ENCODE measurements at places on chromosomes 6 and 20.

- no peak for DNase-seq
Measured at GRCh38 chr20:62553136-62553837, 77.5 kb upstream of the GATA5 start.

DNA sequence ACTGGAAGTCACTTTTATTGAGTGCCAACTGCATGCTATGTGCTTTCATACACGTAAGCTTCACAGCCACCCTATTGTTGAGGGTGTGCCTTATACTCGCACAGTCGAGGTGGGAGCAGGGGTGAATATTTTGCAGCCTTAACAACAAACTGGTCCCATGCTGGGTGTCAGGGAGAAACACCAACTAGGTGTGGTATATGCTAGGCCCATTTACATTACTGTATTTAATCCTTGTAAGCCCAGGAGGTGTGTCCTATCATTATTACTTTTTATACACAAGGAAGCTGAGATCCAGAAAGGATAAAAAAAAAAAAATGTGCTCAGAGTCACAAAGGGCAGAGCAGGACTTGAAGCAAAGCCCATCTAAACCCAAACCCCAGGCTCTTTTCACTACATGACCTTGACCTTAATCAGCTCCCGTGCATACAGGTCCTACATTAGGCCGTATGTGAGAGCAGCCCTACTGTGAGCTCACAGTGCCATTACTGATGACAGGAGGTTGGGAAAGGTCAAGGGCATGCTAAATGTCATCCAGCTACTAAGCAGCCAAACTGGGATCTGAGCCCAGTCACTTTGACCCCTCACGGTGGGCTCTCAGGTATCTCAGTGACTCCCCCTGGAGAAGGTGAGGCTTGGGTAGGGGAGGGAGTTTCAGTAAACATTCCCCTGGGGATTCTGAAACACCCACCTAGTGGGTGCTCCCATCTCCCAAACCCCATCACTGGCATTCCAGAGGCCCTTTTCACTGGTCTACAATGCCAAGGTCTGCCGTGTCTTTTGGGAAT, 61.7 kb downstream of the BFSP1 start:
- no peak for DNase-seq

DNA sequence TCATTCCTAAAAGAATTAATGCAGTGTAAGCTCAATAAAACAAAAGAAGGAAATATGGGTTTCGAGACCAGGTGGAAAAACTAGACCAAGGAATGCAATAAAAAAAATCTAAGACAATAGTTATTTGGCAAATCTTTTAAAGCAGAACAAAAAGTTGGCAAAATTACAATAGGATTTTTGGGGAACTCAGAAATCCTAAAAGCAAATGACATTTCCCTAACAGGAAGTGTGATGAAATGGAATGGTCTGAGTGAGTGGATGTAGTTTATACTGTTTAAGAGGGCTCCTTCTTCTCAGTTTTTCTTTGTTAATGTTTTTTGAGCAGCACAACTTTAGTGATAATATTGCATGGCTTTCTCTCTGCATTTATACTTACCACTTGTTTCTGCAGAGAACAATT, 190.0 kb downstream of the PLCB4 start:
- no peak for DNase-seq

- peak; percentile 4 for DNase-seq
Measured at GRCh38 chr20:35462351-35462750, 7.0 kb downstream of the CEP250 start.

GRCh38 chr20:45523821-45524220, 8.4 kb upstream of the SPINT3 start:
- no peak for DNase-seq

DNA sequence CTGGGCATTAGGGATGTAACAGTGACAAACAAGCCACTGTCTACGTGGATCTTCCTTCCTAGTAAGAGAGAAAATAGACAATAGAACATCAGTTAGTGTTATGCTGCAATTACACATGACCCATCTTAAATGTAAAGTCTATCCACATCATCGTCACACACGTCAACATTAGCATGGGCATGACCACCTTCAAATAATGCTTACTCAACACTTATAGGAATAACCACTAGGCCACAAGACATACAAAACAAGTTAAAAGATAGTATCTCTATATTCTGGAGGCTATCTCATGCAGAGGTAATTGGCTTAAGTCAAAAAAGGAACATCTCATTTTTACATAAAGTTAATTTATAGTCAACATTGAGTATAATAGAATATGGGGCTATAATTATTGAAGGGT, 156.5 kb downstream of the MOXD1 start:
- DNase-seq = no peak

- DNase-seq = no peak
Measured at GRCh38 chr6:168040856-168041496, 38.0 kb downstream of the FRMD1 start.

GRCh38 chr20:40503119-40503518, 185.9 kb downstream of the MAFB start:
- no peak for DNase-seq

DNA sequence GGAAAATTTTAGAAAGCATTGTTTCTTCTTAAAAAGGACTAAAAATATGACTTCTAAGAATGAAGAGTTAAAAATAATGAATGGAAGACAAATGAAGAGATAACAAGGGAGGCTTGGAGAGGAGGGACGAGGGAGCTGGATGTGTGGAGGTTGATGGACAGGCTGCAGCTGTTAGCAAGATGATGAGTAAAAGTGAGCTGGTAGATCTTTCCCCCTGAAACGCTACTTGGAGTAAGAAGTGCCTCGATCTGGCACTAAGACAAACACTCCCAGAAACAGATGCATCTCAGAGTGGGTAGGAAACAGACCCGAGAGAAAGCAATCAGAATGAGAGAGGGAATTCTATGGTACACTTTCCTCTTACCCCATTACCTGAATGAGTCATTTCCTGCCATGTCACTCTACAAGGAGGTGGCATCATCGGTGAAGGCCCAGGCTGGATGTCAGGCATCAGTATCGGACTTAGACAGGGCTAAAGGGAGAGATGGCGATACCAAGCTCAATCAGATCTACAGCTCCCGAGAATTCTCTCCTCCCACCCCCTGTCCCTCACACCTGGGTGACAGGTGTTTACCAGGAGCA, 154.1 kb upstream of the BMP2 start:
- DNase-seq = no peak

DNA sequence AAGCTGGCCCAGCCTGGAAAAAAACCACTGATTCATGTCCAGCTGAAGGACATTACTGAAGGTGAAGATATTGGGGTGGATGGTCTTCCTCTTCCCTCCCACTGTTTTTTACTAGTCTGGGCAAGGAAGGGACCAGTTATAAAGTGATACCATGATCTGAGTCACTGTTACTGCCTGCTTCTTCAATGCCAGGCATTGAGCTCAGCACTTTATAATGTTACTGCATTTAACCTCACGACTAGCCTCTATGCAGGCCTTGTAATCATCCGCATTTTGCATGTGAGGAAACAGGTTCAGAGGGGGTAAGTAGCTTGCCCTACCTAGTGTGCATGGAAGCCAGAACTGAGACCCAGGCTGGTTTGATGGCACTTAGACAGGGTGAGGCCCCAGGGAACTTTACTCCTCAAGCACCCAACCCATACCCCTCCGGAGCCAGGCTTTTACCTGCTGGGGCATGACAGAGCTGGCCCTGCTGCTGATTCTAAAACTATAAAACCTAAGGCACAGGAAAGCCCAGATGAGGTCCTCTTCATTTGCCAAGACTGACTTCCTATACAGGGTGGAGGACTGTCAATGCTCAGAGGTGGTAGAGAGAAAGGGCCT, 11.0 kb upstream of the KCNK5 start:
- DNase-seq = no peak

DNA sequence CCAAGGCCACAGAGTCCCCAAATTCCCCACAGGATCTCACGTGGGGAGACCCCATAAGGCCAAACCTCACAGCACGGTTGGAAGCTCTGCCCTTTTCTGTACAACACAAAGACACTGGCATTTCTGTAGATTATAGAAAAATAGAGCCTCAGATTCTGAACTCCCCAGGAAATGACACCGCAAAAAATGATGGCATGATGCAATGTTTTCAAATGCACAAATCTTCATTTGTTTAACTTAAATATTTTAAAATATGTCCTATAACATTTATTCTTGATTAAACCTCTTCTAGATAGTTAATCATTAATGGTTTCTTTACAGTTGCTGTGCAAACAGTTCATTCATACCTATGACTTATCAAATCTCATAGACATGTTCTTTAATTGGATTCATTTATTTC, 33.8 kb downstream of the SIM1 start:
- no peak for DNase-seq

GRCh38 chr6:111573892-111574797, 31.5 kb downstream of the TRAF3IP2 start:
- no peak for DNase-seq

- DNase-seq = no peak
Measured at GRCh38 chr20:22823119-22823518, 212.0 kb upstream of the SSTR4 start.

DNA sequence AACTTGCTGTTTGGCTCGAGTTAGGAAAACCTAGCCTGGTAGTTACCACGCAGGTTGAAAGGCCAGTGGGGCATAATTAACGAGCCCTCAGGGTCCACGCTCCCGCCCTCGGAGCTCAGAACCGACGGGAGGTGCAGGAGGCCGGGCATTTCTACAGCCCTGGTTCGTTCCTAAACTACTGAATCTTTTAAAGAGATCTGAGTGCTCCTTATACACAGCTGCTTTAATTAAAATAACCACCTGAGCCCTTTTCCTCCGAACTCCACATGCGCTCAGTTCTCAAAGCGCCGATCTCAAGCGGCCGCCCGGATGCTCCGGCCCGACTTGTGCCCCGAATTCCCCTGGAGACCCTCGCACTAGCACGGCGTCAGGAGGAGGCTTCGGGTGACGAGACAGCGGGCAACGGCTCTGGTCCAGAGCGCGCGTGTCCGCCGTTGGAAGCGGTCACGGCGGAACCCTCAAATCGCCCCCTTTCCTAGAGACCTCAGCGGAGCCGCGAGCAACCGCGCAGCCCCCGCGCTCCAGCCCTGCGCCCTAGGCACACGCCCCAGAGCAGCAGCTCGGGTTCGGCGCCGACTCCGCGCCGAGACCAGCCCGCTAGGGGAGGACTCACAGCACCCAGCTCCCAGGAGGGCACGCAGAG, 397 bp downstream of the WDR27 start:
- DNase-seq = no peak

- DNase-seq = no peak
Measured at GRCh38 chr6:11008821-11009220, 35.3 kb downstream of the ELOVL2 start.

GRCh38 chr6:89944181-89944755, 50.0 kb downstream of the GJA10 start:
- no peak for DNase-seq

DNA sequence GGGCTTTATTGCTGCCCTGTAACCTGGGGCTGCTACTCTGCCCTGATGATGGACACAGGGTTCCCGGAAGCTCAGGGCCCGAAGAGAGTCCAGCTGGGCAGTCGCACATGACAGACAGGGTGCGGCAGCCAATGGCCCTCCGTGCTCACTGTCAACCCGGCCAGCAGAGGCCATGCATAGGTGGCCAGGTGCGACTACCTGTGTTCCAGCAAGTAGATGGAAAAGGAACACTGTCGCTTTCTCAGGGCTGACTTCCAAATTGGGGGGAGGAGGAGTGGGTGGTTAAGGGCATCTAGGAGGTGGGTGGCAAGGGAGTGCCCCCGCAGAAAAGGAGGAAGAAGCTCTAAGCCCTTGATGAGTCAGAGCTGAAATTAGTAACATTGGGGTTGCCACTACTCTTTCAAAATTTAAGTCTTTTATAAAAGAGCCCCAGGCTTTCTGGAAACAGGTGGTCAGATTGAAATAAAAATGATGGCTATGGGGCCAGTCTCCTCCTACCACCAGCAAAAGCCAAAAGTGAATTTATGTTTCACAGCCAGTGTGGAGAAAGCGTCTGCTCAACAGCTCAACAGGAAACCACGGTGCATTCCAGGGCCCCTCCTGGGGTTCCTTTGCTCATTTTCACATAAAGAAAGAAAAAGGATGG, 2.3 kb upstream of the RAMACL start:
- peak; percentile 18 for DNase-seq

- peak; percentile 46 for DNase-seq
Measured at GRCh38 chr6:26329763-26330511, 35.1 kb upstream of the BTN3A2 start.

DNA sequence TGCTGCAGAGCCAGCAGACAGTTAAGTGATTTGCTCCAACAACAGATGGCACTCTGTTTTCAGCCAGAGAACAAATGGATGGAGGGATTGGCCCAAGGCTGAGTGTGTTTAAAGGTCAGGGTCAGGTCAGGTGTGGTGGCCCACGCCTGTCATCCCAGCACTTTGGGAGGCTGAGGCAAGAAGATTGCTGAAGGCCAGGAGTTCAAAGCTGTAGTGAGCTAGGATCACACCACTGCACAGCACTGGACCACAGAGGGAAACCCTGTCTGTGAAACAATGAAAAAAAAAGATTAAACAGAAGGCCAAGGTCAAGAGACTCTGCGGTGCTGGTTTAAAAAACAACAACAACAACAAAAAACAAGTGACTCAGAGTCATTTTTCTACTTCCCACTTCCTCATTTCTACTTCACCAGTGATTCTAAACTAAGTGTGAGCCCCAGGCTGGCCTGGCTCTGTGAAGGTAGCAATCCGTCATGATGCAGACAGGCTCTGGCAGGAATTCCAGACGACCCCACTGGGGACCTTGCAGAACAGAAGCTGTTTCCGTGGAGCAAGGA, 42.5 kb upstream of the ARMC2 start:
- no peak for DNase-seq

GRCh38 chr20:56501116-56501515, 23.4 kb upstream of the FAM209A start:
- DNase-seq = no peak

DNA sequence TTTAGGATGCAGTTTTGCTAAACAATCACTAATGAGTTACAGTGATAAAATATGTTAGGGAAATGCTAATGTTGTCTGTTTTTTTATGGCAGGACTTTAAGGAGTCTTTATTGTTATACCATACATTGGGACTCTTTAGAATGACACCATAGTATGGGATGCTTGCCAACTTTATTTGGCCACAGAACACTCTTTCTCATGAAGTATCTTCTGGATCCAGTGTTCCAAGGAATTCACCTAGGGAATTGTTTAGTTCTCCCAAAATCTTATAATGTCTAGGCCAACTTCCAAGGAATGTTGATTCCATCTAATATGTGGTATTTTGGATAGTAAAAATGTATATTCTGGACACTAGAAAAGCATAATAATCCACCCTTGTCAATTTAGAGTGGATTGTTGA, 3.3 kb downstream of the RIN2 start:
- DNase-seq = no peak

DNA sequence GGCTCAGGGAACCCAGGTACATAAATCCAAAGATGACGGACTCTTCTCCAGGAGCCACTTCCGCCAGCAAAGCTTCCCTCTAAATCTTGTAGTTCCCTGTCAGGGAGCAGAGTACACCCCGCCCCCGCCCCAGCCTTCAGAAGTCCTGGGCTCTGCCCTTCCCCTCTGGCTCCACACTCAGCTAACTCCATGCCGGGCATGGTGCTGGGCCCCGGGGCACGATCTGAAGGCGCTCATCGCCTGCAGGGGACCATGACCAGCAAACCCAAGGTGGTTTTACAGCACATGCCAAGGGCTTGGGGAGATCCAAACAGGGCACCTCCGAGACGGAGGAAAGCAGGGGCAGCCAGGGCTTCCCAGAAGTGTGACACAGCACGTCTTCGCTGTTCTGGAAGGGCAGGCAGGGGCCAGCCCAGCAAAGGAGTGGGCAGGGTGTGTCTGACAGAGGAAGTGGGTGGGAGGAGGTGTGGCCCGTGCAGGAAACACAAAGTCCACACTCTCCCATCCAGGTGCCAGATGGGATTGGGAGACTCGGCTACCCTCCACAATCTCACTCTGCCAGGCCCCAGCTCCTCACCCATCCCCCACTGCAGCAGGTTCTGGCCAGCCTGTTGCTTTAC, 41.6 kb upstream of the SLC22A2 start:
- DNase-seq = no peak

Measured in CD4-positive, alpha-beta T cell treated with Interferon gamma for 1 hour (primary cell).